ENCODE measurements at places on chromosomes 7 and 10.

DNA sequence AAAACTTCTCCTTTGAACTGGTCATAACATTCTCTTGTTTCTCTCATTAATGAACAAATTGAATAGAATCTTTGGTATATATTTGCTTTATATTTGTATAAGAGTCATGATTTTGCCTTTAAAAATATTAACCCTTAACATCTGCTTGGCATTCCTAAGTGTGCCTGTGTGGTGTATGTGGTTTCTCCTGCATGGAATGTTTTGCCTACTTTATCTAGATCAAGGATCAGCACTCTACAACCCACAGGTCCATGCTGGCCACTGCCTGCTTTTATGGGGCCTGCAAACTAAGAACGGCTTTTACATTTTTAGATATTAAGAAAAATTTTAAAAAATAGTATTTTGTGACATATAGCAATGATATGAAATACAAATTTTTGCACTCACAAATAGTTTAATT is 4.3 kb upstream of the LAMB4 start:
- peak; percentile 32 for DNase-seq

DNA sequence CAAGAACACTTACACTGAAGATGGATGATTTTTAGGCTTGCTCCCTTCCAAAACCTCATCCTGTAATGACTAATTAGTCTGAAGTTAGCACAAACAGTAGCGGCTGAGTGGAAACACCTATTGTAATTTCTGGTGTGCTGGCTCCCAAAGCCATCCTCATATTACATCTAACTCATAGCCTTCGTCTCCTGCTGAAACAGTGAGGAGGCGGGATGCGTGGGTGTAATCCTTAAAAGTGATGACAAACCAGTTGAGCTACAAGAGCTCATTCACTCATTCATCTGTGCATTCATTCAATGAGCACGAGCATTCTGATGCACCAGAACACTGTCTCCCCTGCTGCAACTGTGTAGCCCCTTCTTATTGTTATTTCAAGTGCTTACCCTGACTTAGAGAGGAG is 235.3 kb downstream of the CALN1 start:
- DNase-seq: no peak

DNA sequence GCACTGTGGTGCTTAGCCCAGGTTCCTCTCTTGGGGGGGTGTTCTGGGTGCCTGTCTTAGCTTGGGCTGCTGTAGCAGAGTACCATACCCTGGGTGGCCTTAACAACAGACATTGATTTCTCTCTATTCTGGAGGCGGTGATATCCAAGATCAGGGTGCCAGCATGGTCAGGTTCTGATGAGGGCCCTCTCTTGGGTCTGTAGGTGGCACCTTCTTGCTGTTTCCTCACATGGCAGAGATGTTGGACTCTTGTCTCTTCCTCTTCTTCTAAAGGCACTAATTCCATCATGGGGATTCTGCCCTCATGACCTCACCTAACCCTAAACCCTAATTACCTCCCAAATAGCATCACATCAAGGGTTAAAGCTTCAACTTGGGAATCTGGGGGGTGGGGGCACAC is 19.9 kb upstream of the CRHR2 start:
- no peak for DNase-seq

DNA sequence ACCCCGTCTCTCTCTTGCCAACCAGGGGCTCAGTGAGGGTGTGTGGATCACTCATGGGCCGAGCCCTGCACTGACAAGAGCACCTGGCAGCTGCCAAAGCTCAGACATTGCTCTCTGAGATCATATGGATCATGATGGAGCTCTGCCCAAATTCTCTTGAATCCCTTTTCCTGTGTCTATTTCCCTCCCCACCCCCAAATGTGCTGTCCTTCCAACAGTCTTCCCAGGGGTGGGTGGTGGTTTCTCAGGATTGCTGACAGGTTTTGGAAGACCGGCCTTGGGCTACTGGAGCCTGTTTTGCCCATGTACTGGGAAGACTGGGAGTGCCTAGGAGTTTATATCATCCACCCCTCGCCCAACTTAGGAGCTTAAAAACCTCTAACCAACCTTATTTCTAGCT is 10.5 kb downstream of the ARHGAP22 start:
- DNase-seq: no peak

DNA sequence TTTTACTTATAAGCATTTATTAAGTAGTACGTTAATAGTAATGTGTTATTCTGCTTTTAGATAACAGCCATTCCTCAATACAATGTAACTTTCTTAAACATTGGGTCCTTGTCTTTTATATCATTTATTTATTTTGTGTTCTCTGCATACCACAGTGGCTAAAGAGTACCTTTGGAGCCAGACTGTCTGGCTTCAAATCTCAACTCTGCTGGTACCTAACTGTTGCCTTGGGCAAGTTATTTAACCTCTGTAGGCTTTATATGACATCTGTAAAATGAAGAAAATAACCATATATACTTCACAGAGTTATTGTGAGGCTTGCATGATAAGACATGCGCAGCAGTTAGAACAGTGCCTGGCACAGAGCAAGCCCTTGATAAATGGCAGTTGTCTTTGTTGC is 397.6 kb downstream of the MDFIC start:
- DNase-seq: no peak

DNA sequence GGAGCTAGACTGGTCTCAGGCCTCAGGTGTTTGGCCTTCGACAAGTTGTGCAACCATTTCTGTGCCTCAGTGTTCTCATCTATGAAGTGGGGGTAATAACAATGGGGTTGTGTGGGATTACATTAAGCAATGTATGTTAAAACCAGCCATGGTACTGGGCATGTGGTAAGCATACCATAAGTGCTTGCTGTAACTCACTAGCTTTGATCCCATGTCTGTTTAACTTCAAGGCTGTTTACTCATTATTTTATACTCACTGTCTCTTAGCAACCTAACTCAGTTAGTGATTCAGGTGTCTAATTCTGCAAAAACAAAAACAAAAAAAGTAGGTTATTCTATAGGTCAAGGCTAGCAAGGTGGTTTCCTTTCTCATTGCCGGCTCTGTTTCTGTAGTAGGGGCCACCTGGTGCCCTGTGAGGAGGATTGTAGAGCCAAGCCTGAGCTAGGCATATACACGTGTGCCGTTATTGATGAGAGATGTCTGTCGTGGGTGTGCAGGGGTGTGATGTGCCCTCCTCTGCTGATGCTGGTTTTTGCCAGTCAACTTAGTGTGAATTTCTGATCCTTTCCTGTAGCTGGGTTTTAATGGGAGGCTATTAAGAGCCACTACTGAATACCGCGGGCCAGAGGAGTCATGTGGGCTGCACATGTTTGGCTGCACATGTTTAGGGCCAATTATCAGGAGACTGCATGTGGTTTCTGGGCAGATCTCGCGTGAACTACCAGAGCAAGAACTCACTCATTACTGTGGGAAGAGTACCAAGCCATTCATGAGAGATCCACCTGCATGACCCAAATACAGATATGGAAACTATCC is 56.2 kb downstream of the EEPD1 start:
- DNase-seq: no peak

DNA sequence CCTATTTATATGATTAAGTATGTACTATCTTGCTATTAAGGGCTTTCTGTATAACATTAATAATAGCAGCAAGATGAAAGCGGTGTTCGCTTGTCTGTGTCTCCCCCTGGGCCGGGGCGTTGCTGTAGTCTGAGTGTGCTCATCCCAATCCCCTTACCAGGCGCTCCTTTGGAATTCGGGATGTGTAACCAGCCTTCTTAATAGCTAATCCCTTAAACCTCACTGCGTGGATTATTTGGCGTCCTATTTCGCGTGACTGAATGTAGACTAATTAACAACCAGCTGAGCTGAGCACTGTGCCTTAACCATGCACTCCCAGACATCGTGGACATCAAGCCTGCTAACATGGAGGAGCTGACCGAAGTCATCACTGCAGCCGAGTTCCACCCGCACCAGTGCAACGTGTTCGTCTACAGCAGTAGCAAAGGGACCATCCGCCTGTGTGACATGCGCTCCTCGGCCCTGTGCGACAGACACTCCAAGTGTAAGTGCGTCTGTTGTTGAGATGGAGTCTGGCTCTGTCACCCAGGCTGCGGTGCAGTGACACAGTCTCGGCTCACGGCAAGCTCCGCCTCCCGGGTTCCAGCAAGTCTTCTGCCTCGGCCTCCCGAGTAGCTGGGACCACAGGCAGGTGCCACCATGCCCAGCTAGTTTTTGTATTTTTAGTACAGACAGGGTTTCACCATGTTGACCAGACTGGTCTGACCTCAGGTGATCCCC is 36.6 kb downstream of the BNIP3 start:
- DNase-seq: no peak

DNA sequence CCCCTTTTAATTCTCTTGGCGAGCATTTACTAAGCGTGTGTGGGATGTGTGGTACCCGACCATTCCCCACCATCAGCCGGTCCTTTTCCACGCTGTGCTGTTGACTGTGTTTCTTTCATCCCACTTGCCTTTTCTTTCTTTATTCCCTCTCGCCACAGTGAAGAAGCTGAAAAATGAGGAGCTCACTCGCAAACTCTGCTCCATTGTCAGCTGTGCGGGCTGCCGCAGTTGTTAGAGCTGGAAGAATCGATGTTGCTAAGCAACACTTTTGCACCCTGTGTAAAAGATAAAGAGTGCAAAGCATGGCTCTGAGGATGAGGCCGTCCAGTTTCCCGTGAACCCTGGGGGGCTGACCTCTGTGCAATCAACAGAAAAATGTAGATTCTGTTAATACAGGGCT is 203.1 kb upstream of the NEBL start:
- DNase-seq: no peak

GRCh38 chr7:80708123-80708522 is 69.7 kb downstream of the CD36 start:
- DNase-seq: no peak

GRCh38 chr7:2417981-2418481 is 14.6 kb downstream of the CHST12 start:
- peak; percentile 44 for DNase-seq

- DNase-seq: no peak
Measured at GRCh38 chr7:92053312-92053711, 81.0 kb downstream of the CYP51A1 start.

- DNase-seq: no peak
Measured at GRCh38 chr10:106175760-106176377, 988.6 kb downstream of the SORCS1 start.

- DNase-seq: peak; percentile 16
Measured at GRCh38 chr7:89023206-89023605, 227.7 kb upstream of the TEX47 start.

- no peak for DNase-seq
Measured at GRCh38 chr10:73838827-73839226, 27.4 kb upstream of the NDST2 start.

DNA sequence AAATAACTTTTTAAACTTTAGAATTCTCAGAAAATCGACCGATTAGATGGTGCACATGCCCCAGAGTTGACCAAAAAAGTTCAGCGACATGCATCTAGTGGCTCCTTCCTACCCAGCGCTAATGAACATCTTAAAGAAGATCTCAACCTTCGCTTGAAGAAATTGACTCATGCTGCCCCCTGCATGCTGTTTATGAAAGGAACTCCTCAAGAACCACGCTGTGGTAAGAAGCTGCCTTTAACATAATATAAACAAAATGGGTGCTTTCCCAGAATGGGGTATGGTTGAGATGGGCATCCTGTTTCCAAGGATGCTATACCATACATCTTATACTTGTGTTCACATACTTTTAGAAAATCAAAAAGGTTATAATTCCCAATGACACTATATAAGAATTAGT is 24.6 kb downstream of the GLRX3 start:
- no peak for DNase-seq

DNA sequence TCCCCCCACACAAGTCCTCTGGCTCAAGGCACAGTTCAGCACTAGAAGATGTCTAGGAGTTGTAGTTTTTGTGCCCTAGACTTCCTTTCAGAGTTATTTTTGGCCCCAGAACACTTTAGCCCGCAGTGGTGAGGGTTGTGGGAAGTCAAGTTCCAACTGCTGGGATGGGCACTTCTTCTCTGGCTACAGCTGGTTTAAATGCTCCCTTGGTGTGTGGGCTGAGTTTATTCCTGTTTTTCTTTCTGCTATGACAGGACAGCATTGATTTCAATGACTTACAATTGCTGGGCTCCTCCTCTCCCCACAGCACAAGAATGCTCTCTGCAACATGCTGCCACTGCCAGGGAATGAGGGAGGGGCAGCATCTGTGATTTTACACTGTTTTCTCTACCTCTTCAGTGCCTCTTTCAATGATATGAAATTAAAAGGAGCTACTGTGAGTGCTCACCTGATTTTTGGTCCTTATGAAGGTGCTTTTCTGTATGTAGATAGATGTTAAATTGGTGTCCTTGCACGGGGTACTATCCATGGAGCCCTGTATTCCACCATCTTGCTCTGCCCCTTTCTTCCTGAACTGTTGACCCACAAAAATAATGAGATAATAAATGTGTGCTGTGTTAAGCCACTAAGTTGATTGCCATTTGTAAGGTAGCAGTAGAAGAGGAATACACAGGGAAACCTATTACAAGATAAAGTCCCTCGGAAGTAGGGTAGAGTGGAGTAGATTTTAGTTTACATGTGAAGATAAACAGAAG is 56.3 kb downstream of the SLC13A1 start:
- DNase-seq: no peak

GRCh38 chr7:97565665-97566064 is 166.2 kb upstream of the TAC1 start:
- no peak for DNase-seq

DNA sequence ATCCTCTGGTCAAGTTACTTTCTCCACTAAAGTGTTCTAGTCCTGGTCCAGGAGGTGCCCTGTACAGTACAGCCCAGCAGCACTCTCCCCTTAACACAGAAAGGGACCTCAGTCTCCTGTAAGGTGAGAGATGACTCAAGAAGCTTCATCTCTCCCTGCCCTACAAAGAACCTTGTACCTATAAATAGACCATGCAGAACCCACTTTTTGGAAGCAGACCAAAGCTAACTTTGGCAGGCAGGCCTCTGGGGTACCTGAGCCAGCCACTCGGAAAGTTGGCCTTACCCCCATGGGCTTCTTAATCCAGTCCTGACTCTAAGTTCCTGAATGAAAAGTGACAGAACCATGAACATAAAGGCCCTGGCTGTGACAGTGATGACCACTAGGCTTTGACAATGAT is 454.8 kb downstream of the KCNMA1 start:
- DNase-seq: no peak

GRCh38 chr10:122727426-122727825 is 27.8 kb upstream of the C10orf120 start:
- DNase-seq: no peak

GRCh38 chr10:67306588-67307205 is 380.9 kb downstream of the LRRTM3 start:
- no peak for DNase-seq

DNA sequence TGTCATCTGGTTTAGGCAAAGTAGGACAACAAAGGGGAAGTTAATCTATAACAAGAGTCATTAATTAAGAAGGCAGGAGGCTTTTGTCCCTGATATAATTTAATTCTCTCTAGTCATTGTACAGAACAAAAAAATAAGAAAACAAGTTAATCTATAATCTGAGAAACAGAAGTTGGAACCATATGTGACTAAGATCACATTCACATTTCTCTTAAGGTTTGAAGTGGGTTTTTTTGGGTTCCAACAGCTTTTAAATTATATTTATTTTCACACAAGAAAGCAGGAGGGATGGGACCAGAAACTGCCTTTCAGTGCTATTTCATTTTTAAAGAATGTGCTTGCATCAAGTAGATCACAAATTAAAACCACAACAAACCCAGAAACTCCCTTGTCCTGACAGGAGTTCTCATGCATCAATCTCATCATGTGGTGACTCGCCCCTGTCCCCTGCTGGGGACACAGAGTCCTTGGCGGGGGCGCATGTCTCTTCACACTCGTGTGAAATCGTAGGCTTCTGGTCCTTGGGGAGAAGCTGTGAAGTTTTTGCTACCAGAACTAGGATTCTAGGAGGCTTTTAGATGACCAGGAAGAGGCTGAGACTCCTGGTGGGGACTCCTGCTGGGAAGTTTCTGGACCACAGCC is 10.1 kb upstream of the OPN4 start:
- DNase-seq: peak; percentile 29

Data from astrocyte (in vitro differentiated cells and primary cell).